ENCODE measurements at places on chromosomes 6 and 20. TPM values are rescaled to one million over a fixed set of nuclear protein-coding genes. Genes with fewer than 3 reads are reported as not detected.

Gene DDR1
- 5.6 TPM for total RNA-seq

Gene NELFCD
- total RNA-seq: 71.0 TPM

DNA sequence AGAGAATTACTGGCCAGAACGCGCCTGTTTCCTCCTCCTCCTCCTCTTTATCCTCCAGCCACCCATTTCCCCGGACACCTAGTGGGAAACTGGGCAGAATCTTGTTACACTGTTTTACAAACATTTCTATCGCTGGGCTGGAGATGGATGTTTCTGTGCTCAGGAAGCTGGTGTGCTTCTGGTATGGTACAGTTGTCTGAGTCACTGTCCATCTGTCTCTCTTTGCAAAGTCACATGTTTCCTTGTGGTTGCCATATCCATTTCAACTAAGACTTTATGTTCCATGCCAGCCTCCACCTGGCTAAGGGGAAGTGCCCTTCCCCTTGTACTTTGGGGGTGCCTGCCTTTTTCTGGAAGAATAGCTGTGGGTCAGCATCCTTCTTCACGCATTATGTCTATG lies 52.9 kb upstream of the SLC22A16 start:
- H3K4me3 ChIP-seq: no peak overlapping the region
- peaks cover 5% of the 10 kb centered on the region for H3K27me3 ChIP-seq
- DNase-seq: no peak
- H3K36me3 ChIP-seq: no peaks in the 10 kb centered on the region
- no peak overlapping the region for H3K27ac ChIP-seq

- no peak overlapping the region for H3K4me3 ChIP-seq
- DNase-seq: no peak
- H3K4me1 ChIP-seq: peaks cover 12% of the 10 kb centered on the region
- no peak overlapping the region for H3K27ac ChIP-seq
- no peaks in the 10 kb centered on the region for H3K36me3 ChIP-seq
These were observed 436.2 kb upstream of the SOX4 start for GRCh38 chr6:21157186-21157929.

Gene AHI1
- total RNA-seq: 29.0 TPM

Measured in T-helper 17 cell (primary cell).